ENCODE measurements at places on chromosomes 2 and 18.

DNA sequence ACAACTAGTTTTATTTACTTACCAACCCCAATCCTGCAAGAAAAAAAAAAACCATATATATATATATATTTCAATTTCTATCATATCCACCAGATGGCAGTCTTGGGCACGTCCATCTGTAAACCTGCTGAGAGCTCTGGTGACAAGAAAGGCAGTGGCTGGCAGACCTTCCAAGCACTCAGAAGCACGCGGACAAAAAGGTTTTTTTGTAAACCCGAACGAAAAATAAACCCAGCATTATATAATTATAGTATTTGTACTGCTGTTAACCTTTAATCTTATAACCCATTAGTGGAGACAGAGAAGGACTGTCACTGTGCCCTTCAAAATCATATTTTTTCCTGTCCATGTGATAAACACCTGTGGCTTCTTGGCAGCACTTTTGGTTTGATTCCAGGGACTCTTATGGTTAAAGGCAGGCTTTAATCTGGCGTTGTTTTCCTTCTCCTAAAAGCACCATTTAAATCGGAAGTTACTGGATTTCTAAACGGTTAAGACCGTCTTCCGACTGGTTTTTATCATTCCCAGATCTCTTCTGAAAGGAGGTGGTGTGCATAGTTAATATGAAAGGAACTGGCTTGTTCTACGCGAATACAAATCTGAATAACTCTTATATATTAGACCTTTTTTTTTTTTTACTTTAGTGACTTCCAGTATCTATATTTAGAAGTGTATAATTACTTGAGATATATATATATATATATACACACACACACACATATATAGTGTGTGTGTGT lies 31.0 kb upstream of the SLC3A1 start:
- peak; percentile 24 for DNase-seq

- no peak for DNase-seq
These were observed 31.6 kb upstream of the GMPPA start for GRCh38 chr2:219466816-219467735.

DNA sequence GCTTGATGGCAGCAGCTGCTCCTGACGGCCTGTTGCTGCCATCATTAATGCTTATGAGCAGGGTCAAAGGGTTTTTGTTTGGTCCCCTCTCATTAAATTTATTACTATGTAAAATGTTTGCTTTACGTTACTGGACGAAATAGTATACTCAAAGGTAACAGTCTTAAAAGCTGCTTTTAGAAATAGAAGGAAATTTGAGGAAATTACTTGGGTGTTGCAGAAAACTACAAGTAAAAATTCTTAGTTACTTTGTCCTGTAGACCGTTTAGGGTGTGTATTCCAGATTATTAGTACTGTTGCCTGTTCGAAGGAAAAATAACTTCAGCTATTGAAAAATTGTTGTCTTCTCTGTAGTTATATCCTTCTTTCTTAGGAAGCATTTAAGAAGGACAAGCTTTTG lies 27.8 kb downstream of the DDX1 start:
- DNase-seq: no peak

DNA sequence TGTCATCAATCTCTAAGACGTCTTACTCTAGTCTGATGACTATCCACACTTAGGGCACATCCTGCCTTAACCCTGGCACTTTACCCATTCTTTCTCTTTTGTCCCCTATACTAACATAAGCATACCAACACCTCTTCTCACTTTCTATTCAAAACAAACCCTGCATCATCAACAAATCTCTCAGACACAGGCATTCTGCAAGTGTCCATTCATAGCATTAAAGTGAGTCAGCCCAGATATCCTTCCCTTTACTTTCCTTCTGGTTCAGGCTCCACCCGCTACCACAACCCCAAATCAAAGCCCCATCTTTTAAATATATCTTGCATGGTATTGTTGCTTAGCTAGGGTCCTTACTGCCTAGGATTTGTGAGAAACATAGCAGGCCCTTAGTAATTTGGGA lies 3.8 kb downstream of the GRB14 start:
- DNase-seq: peak; percentile 72

DNA sequence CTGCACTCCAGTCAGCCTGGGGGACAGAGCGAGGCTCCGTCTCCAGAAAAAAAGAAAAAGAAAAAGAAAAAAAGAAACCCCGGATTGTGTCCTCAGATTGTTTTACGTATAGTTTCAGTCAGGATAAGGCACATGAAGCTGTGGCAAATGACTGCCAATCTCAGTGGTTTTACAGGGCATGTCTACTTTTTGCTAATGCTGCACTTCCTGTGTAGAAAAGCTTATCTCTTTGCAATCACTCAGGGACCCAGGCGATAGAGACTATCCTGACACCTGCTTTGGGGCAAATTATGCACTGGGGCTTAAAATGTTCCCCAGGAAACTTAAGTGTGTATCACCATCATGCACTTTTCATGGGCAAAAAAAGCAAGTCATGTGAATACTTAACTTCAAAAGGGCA lies 103.7 kb upstream of the MEIS1 start:
- DNase-seq: no peak

GRCh38 chr2:69954084-69954483 lies 7.3 kb downstream of the ASPRV1 start:
- no peak for DNase-seq

GRCh38 chr2:161161074-161161706 lies 962 bp downstream of the TANK start:
- DNase-seq: no peak

DNA sequence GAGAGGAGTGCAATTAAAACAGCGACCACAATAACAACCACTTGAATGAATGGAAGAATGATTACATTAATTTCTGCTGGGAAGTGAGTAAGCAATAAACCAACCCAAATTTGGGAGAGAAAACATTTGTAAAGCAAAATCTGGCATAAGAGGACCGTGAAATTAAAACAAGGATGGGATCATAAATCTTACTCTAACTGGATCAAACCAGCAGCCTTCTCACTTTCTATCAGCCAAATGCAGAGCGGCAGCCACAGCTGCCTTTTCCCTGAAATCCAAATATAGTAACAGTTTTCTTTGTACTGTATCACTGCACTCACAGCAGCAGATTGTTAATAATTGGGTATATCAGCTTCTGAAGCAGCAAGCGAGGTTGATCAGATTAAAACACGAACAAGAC lies 245.2 kb upstream of the REG3G start:
- DNase-seq: no peak

- no peak for DNase-seq
These were observed 536.1 kb downstream of the SLC4A3 start for GRCh38 chr2:220163486-220163885.

DNA sequence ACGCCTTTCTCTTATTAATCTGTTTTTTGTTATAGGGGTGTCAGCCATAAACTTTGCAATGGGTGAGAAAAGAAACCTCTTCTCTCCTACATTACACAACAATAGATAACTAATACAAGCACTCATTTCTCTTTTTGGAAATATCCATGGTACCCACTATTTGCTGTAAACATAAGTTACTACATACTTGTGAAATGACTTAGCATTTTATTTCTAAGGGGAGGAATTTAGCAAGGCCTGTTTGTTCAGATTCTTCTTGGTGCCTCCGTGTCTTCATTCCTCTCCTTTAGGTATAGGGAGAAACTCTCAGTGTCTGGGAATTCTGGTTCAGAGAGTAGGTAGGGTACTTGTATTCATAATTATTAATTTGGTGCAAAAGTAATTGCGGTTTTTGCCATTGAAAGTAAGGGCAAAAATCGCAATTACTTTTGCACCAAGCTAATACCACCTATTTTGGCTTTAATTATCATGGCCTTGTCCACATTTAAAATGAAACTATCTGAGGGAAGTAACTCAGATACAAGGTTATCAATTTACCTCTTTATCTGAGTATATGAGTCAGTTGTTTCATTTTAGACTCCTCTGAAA lies 134.8 kb downstream of the MREG start:
- no peak for DNase-seq

GRCh38 chr18:13539843-13540476 lies 186.4 kb downstream of the FAM210A start:
- no peak for DNase-seq

- DNase-seq: no peak
These were observed 256.5 kb downstream of the CD226 start for GRCh38 chr18:69691008-69691760.

DNA sequence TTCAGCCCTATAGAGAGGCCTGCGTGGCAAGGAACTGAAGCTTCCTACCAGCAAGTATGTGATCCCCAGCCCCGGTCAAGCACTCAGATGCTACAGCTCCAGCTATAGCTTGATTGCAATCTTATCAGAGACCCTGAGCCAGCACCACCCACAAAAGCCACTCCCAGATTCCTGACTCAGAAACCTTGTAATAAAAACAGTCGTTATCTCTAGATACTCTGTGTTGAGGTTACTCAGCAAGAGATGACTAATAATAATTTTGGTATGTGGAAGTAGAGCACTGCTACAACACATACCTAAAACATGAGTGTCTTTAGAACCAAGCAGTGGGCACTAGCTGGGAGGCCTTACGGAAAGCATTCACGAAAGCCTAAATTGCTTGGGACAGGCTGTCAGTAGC lies 216.9 kb downstream of the UXS1 start:
- peak; percentile 31 for DNase-seq

GRCh38 chr2:107595749-107596148 lies 230.9 kb upstream of the RGPD4 start:
- DNase-seq: peak; percentile 14

DNA sequence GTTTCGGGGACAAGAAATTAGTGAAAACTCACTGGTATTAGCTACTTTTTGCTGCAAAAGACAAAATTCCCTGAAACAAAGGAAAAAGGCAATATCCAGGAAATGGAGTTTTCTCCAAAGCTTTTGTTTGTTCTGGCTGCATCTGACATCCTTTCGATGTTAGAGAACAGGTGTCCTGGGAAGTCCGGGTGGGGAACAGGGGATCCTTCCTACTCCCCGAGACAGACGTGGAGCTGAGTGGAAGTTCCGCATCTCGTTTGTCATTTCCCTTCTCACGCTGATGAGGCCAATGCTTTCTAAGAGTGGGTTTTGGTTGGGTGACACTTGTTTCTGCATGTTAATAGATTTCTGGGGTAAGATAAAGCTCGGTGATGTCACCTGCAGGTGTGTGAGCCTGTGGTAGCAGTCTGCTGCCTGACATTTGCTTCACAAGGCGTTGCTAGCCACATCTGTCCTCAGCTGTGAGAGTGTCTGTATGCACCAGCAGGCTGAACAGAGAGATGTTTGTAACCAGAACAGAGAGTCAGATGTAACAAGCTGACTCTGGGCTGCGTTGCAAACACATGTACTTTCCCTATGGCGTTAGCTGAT lies 125.9 kb downstream of the ACOXL start:
- no peak for DNase-seq

GRCh38 chr2:71811726-71812125 lies 335.9 kb downstream of the CYP26B1 start:
- no peak for DNase-seq

- no peak for DNase-seq
These were observed 125.0 kb upstream of the TWIST2 start for GRCh38 chr2:238722883-238723282.

- no peak for DNase-seq
These were observed 105.5 kb downstream of the GRB14 start for GRCh38 chr2:164515734-164516133.

DNA sequence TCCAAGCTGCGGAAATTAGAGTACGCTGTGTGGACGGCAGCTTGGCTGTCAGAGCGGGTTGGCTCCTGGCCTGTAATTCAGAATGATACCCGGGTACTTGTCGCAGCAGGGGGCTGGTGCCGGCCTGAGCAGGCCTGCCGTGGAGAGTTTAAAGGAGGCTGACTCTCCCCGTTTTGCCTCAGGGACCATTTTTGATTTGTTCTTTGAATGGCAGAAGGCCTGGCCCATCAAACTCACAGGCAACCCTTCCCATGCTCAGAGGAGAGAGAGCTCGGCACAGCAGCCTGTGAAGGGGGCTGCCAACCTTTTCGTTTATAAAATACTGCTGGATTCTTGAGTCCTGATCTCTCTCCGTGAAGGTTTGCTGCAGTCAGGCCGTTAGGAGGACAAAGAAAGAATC lies 151.3 kb downstream of the KLHL29 start:
- no peak for DNase-seq

DNA sequence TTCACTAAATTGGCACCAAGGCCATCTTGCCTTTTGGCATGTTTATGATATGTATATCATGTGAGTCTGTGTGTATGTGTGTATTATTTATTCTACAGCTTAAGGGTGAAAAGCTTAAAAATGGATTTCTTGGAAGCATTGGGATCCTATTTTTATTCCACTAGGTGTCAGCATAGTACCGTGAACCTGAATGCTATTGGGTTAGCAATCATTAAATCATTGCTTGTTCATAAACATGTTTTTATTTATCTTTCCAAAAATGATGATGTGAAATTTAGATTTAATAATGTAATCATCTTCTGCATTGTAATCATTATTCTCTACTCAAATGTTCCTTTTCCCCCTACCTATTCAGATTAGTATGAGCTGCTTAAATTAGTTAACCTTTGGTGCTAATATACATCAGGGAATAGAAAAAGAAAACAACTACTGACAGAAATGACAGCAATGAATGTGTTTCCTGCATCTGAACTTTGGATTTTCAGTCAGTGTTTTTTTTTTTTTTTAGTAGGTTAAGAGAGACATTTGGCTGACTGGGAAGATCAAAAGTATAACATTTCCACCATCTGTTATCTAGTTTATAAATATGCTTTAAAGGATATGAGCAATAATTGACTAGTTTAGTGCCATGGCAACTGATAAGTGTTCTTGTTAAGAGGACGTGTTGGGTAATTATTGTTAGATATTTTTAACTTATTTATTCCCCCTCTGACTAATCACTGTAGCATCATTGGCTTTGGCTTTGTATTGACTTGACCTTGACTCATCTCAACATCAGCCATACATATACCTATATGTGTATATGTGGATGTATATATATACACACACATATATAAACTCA lies 14.1 kb upstream of the ZSWIM2 start:
- DNase-seq: no peak

- no peak for DNase-seq
These were observed 25.4 kb downstream of the CDKL4 start for GRCh38 chr2:39218391-39218790.

GRCh38 chr2:109479804-109480203 lies 134.0 kb downstream of the SEPTIN10 start:
- no peak for DNase-seq

DNA sequence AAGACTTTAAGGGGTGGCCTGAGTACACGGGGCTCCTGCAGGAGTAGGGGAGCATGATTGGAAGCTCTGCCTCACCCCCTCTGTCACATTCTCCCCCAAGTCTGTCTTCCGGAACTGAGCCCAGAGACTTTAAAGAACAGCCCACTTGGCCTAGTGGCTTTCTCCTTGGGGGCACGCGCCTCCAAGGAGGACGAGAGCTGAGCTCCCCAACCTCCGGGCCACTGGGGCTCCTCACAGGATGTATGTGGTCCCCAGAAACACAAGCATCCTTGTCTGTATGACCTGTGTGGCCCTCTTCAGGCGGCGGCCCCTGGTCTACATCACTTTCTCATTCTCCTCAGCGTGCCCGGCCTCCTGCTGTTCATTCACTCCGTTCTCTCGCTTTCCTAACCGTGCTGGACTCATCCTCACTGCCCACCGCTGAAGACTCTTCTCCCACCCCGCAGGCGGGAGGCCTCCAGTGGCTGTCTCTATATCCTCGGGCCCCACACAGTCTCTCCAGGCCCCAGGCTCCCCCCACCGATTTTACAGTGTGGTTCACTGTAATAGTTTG lies 23.7 kb downstream of the KCNF1 start:
- no peak for DNase-seq
